ENCODE measurements at places on chromosomes 4 and X.
A peak's percentile ranks its signal among the peaks of the same experiment; 100 is the strongest.

DNA sequence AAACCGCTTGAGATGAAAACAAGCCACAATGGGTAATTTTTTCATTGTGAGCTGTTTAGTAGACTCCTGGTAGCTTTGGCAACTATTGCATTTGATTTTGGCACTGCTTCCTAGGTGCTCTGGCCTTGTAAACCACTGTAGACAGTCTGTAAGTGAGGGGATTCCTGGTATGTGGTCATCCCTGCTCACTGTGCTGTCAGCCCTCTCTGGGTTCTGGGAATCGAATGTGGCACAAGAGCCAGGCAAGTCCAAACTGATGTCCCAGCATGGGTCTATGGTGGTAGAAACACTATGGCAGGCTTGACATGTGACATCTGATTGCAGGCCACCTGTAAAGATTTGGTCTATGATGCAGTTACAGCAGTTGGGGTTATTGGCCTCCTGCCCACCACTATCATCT is 2.5 kb downstream of the USP51 start:
- no peak for DNase-seq

- DNase-seq, result no peak
These were observed 413 bp downstream of the PDK3 start for GRCh38 chrX:24465532-24465865.

GRCh38 chr4:95204873-95205272 is 343.9 kb downstream of the UNC5C start:
- DNase-seq, result peak; percentile 4

DNA sequence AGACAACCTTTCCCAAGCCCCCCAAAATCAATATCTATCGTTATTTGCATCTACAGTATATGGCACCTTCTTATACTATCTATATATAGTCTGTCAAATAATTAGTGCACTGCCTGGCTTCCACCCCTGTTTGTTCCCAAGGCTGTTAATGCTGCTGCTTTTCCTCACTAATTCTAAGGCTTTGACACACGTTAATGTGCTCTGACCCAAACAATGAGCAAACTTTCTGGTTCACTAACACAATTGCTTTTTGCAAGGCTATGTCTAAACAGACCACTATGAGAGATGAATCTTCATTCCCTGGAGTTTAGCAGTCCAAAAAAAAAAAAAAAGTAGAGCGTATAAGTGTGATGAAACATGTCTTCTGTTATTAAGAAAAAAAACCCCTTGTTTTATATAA is 360.9 kb upstream of the AGA start:
- no peak for DNase-seq

GRCh38 chr4:3688018-3688998 is 77.9 kb upstream of the ADRA2C start:
- no peak for DNase-seq

DNA sequence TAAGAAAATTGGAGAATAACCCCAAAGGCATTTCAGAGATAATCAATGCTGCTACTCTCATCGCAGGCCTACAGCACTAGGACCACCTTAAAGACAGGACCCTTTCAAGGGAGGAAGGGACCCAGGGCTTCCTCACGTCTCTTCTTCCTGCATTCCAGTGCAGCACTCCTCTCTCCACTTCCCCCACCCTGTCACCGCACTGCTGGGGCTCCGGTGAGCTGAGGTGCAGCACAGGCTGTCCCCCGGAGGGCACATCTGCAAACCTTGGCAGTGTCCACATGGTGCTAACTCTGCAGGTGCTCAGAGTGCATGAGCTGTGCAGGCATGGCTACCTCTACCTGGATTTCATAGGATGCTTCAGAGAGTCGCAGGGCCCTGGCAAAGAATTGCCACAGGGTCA is 305.6 kb downstream of the DCHS2 start:
- no peak for DNase-seq
